ENCODE measurements at places on chromosomes 2 and 18.
A peak's percentile ranks its signal among the peaks of the same experiment; 100 is the strongest.

GRCh38 chr2:224248944-224249371 lies 152.9 kb downstream of the FAM124B start:
- no peak for DNase-seq

- DNase-seq = no peak
Observed at GRCh38 chr2:96524482-96525210, 11.9 kb upstream of the ARID5A start.

DNA sequence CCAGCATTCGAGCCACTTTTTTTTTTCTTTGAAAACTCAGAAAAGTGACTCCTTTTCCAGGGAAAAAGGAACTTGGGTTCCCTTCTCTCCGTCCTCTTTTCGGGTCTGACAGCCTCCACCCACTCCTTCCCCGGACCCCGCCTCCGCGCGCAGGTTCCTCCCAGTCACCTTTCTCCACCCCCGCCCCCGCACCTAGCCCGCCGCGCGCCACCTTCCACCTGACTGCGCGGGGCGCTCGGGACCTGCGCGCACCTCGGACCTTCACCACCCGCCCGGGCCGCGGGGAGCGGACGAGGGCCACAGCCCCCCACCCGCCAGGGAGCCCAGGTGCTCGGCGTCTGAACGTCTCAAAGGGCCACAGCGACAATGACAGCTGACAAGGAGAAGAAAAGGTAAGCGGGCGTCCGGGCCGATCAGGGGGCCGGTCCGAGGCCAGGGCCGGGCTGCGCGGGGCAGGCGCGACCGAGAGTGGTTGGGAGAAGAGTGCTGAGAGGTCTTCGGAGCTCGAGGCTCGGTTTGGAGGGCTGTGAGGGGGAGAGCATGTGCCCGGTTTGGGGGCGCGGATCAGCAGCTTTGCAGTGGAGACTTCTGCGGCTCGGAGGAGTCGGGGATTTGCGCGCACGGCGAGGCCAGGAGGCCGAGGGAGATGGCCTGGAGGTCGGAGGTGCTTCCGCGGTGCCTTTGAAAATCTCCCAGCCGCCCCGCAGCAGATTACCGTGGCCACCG lies 502 bp downstream of the EPAS1 start:
- no peak for DNase-seq

GRCh38 chr18:8450013-8450412 lies 159.2 kb upstream of the RAB12 start:
- no peak for DNase-seq

- no peak for DNase-seq
Observed at GRCh38 chr2:130387804-130388203, 31.9 kb downstream of the PTPN18 start.

DNA sequence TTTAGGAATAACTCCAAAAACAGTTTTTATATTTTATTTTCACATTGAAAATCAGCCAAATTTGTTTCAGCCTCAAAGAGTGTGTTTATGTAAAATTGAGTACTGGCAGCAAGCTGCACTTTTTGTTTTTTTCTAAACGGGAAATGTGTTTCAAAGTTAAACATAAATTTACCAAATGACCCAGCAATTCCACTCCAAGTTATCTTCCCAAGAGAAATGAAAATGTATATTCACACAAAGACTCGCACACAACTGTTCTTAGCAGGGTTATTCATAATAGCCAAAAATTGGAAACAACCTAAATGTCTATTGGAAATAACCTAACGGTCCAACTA lies 9.3 kb downstream of the ALPK2 start:
- DNase-seq = no peak

GRCh38 chr18:63213331-63213900 lies 106.2 kb downstream of the BCL2 start:
- DNase-seq = no peak

- no peak for DNase-seq
Observed at GRCh38 chr2:174951745-174952144, 53.4 kb downstream of the CHN1 start.

DNA sequence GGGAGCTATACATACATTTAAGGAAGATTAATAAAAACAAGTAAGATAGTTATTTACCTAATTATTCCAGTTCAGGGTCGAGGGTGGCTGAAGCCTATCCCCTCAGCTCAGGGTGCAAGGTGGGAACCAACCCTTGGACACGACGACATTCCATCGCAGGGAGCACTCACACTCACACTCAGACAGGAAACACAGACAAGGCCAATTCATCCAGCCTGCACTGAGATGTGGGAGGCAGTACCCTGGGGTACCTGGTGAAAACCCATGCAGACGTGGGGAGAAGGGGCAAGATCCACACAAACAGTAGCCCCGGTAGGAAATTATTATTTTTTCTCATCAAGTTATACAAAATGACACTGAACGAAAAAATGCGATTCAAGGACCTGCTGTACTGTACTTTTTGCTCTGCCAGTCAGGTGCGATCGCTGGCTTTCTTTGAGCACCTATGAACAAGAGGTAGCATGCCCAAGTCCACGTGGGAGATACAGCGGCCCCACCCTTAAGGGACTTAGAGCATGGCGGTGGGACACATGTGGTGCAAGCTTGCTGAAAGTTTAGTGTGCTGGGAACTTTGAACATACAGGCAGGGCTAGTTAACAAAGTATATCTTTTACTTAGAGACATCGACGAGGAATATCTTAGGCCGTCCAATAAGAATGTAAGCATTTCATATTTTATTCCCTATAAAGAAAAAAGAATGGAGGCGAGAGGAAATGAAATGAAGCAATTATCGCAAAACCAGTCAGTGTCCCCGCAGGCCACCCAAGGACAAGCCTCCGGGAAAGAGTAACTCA lies 624 bp downstream of the METTL8 start:
- peak; percentile 46 for DNase-seq

DNA sequence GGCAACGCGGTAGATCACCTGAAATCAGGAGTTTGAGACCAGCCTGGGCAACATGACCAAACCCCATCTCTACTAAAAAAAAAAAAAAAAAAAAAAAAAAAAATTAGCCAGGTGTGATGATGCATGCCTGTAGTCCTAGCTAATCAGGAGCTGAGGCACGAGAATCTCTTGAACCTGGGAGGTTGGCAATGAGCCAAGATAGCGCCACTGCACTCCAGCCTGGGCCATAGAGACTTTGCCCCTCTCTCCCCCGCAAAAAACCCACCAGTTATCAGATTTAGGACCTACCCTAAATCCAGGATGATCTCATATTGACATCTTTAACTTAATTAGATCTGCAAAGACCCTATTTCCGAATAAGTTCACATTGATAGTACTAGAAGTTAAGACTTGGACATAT lies 29.2 kb upstream of the LDAH start:
- no peak for DNase-seq

- no peak for DNase-seq
Observed at GRCh38 chr2:64222351-64222750, 78.1 kb upstream of the PELI1 start.

Data from Jurkat, Clone E6-1 (cell line).